ENCODE measurements at places on chromosomes 3 and 15. TPM values are rescaled to one million over a fixed set of nuclear protein-coding genes. Genes with fewer than 3 reads are reported as not detected.

- DNase-seq = peak; percentile 5
Observed at GRCh38 chr3:127525373-127525772, 65.2 kb downstream of the TPRA1 start.

GUCA1C gene
- total RNA-seq = not detected

ILDR1 gene
- total RNA-seq = not detected

FBXW12 gene
- total RNA-seq = 0.27 TPM

- DNase-seq = no peak
Observed at GRCh38 chr3:125206934-125207333, 5.6 kb downstream of the SLC12A8 start.

DNA sequence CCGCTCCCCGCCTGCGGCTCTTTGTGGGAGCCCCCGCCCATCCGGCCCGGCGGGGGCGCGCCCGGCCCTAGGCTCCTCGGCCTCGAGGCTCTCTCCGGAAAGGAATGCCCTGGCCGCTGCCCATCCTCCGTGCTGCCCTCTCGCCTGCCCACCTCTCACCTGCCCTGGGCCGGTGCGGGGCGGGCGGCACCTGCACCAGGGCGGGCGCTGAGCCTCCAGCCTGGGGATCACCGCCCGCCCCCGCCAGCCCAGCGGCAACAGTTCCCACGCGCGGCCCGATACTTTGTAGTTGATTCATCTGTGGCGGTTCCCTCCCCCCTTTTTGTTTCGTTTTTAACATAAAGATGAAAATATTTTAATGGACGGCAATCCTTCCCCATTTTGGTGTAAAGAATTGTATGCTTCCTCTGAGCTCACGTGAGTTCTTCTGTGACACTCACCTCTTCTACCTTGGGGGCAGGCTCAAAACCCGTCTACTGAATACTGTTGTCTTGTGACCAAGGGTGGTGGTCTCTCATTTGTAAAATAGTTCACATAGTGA is 1.9 kb downstream of the KLF13 start:
- no peak for DNase-seq

DNA sequence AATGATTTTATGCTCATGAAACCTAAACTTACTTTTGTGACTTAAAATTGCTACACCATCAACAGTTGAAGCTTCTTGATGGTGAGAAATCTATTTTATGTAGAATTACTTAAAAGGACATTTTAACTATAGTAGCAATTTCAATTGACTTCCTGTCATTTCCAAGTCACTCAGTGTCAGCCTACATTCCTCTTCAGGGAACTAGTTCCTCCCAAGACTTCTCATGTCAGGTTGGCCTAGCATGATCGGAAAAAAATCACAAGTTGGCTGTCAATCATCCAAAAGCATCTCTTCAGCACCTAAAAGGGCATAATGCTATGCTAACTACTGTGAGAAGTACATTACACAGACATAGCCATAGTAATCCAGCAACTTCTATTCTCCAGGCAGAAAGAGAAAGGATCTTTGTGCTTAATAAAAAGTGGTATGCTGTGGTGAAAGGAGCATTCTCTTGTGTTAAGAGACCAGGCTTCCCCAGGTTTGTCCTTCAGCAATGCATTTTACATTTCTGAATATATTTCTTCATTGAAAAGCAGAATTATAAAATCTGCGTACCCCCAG is 893.7 kb downstream of the AGBL1 start:
- no peak for DNase-seq

MINAR1 gene
- total RNA-seq = 0.98 TPM

DNA sequence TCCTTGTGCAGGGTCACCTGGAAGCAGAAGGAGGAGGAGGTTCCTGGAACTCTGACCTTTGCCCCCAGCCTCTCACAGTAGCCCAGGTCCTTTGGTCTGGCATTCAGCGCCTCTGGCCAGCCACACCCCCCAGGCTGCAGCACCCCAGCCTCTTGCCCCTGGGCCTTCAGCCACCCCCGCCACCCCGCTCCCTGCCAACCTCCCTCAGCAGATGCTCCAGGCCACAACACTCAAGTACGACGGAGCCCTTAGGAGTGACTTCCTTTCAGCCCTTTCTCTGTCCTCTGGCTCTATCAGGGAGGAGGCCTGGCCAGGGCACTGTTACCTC is 45.2 kb downstream of the GRIP2 start:
- no peak for DNase-seq

GRCh38 chr3:179015551-179016020 is 56.0 kb downstream of the ZMAT3 start:
- peak; percentile 86 for DNase-seq

CDAN1 gene
- 4.1 TPM for total RNA-seq

C3orf70 gene
- total RNA-seq = 1.1 TPM

DNA sequence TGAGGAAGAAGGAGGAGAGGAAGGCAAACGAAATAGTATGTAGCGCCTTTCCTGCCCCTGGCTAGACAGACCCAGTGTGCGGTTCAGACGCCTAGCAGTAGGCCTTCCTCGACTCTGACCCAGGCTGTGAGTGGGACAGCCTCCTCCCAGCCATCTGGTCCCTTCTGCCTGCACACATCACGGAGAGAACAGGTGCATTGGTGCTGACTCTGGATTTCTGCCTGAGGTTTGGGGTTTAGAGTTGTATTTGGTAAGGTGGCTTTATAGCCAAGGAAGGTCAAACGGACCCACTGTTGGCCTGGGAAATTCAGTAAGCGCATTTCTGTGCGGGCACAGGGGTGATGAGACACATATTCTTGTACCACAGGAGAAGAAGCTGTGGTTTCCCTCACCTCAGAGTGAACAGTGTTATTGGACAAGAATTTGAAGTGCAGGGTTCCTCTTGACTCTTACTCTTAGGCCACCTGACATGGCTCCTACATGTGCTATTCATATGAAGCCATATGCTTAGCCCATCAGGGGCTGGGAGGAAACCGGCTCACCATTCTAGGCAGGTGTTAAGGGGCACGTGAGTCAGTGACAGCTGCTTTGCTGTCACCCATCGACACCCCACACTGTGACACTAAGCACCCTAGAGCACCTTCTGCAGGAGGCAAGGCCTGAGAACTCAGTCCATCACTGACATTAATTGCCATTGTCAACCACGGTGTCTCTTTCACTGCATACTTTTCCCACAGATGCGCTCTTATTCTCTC is 143.3 kb downstream of the CHDH start:
- DNase-seq = no peak

ATP13A5 gene
- total RNA-seq = not detected

GOLGA6B gene
- total RNA-seq = not detected

UBE2E2 gene
- total RNA-seq = 49.1 TPM

NSMCE3 gene
- 9.0 TPM for total RNA-seq

Measured in fibroblast of the aortic adventitia (primary cell).